ENCODE measurements at places on chromosomes 7 and 10.

GRCh38 chr7:159091041-159091440 is 53.6 kb downstream of the VIPR2 start:
- DNase-seq, result no peak

DNA sequence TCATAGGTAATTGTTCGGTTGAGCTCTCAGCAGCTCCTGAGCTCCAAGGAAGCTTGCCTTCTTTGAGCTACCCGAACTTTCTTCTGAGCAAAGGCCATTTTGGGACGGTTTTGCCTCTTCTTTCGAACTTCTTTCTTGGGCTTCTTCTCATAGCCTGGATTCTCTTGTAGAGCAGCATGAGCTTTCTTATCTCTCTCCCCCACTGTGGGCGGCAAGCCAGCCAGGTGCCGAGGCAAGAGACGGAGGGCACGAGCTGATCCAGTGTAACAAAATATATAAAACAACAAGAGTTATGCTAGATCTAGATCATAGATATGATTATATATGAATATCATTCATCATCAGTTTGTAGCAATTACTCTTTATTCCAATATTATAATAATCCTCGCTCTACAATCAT is 16.5 kb upstream of the KNDC1 start:
- no peak for DNase-seq

DNA sequence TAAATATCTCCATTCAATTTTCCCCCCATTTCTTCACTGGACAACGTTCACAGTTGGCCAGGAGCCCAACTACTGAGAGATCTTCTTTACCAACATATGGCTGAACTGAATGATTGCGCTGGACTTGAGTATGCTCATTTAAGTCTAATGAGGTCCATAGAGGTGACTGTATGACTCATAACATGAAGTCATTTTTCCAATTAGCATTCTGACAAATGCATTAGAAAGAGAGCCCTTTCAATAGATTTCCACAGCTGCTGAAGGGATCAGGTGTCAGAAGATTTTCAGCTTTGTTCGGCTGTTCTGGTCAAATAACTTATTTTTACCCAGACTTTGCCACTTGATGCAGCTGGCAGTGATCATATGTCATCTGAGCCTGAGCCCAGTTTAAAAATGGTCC is 438.0 kb downstream of the ETV1 start:
- DNase-seq, result no peak

DNA sequence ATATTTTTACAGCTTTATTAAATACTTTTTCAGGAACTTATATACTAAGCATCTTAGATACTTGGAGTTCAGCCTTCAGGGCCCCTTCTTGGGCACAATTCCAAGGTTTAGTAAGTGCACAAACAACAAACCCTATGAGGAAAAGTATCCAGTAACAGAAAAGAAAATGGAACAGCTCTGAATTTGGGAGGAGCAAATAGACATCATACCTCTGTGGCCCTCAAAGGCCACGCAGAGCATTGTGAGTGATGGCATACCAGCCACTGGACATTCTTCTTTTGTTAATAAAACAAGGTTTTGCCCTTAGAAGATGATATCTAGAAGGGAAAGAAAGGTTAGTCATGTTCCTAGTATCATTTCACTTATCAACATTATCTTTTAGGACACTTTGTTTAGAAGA is 46.0 kb downstream of the ST7 start:
- DNase-seq, result no peak

DNA sequence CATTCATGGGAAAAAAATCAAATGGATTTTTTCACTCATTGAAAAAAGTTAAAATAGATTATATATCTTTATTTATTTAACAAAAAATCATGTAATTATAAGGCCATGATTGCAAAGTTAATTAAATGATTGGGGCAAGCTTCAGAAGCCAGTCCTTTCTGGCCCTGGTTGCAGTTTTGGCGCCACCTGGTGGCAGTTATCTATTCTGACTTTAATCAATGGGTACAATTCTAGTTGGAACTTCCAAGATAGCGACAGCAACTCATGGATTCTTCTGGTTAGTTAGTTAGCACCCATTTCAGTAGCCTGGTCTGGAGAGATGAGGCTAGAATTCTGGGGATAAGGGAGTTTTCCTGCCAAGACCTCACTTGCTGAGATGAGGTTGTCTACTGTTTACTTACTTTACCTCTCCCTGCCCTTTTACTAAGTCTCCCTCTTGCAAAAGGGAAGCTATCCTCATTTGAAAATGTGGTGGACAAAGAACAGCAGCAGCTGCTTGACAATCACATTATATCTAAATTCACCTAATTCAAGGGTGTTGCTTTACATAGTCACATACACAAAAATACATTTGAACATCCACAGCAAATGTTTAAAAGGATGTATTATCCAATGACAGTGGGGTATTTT is 42.3 kb downstream of the NOC3L start:
- DNase-seq, result peak; percentile 79

- DNase-seq, result no peak
These were observed 166.9 kb upstream of the BMPER start for GRCh38 chr7:33738260-33738935.

DNA sequence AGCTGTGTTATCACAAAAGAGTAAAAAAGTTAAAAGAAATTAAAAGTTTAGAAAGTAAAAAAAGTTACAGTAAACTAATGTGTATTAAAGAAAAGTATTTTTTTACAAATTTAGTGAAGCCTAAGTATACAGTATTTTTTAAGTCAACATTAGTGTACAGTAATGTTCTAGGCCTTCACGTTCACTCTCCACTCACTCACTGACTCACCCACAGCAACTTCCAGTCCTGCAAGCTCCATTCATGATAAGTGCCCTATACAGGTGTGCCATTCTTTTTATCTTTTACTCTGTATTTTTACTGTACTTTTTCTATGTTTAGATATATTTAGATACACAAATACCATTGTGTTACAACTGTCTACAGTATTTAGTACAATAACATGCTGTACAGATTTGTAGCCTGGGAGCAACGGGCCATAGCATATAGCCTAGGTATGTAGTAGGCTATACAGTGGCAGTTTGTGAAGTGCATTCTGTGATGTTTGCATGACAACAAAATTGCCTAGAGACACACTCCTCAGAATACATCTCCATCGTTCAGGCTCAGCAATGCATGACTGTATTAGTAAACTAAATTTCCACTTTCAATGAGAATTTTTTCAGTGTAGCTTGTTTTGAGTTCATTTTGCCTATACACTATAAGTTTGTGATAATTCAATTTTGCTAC is 539.9 kb upstream of the C7orf33 start:
- DNase-seq, result no peak

DNA sequence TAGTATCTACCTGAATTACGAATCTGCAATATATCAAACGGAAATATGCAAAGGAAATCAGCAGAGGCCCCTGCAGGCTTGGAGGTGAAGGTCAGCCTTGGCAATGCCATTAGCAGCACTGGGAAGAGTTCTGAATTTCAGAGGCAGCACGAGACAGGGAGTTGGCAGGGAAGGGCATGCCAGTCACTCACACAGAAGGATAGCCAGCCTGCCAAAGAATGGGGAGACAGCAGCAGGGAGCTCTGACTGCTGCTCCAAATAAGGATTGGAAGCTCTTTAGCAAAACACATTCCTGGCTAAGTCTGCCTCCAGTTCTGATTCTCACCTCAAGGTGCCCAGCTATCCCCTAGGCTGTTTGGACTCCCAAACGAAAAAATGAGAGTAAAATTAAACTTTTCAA is 188.0 kb downstream of the PDE1C start:
- DNase-seq, result peak; percentile 76

- DNase-seq, result peak; percentile 63
These were observed 65.9 kb downstream of the DGKB start for GRCh38 chr7:14836571-14837189.

GRCh38 chr7:87354749-87355148 is 9.3 kb downstream of the CROT start:
- no peak for DNase-seq

DNA sequence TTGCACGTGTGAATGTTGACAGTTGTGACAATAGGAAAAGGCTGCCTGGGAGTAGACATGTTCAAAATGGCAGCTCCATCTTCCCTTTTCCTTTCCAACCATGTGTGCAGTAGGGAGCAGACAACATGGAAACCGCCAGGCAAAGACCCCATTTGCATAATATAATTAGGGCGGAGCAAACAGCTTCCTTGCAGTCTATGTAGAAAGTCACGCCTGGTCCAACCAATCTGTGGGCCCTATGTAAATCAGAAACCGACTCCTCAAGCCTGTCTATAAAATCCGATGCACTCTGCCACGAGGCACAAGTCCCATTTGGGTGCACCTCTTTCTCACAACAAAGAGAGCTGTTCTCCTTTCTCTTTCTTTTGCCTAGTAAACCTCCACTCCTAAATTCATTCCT is 19.6 kb downstream of the NEBL start:
- DNase-seq, result no peak

GRCh38 chr10:132564249-132564605 is 26.6 kb downstream of the INPP5A start:
- DNase-seq, result peak; percentile 25

DNA sequence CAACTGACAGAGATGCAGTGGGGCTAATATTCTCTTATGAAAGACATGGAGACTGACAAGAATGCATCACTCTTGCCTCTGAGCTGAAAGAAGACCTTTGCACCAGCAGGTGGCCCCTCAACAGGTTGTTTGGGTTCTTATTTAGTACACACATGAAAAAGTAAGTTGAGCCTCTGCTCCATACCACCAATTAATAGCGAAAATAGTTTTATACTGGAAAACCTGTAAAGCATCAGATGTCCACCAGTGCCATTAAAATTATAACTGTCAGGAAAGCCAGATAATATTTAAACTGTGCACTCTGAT is 26.3 kb upstream of the FAM13C start:
- DNase-seq, result no peak

- peak; percentile 17 for DNase-seq
These were observed 6.0 kb downstream of the CLDN15 start for GRCh38 chr7:101231644-101232043.

DNA sequence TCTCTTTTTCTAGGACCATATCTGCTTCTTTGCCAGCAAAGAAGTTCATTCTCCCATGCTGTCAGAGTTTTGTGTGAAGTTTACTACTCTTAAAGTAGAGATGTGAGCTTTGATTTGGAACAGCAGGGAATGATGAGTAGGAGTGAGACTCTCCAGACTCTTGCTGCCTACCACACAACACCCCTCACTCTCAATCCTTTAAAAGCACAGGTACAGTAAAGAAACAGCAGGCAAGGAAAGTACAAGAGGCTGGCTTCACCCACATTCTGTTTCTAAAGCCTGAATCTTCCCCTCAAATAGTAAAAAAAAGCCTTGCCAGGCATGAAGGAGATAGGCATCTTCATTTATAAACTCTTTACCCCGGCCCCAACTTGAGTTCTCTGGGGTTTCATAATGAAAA is 97.3 kb downstream of the ARMH3 start:
- DNase-seq, result no peak

DNA sequence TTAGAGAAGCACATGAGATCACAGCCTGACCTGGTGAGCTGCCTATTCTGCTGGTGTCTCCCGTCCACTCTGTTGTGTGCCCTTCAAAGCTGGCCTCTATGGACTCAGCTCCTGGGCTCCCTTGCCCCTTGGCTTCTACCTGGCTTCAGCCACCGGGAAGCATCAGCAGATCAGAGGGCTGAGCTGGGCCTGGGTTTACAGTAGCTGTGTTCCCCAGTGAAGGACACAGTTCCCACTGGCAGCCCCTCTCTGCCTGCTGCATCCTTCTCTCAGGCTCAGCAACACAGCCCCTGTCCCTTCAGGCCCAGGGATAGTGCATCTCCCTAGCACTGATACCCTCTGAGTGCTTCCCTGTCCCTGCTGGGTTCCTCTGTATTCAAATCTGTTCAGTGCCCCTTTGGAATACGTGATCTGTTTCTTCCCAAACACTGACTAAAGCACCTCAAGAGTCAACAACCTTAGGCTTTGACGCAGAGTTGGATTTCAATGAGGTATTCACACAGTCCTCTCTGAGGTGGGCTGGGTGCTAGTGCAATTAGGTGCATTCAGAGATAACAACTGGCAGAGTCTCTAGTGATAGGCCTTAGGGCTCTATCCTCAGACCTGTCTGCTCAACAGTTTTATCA is 109.8 kb downstream of the GRID1 start:
- DNase-seq, result no peak

DNA sequence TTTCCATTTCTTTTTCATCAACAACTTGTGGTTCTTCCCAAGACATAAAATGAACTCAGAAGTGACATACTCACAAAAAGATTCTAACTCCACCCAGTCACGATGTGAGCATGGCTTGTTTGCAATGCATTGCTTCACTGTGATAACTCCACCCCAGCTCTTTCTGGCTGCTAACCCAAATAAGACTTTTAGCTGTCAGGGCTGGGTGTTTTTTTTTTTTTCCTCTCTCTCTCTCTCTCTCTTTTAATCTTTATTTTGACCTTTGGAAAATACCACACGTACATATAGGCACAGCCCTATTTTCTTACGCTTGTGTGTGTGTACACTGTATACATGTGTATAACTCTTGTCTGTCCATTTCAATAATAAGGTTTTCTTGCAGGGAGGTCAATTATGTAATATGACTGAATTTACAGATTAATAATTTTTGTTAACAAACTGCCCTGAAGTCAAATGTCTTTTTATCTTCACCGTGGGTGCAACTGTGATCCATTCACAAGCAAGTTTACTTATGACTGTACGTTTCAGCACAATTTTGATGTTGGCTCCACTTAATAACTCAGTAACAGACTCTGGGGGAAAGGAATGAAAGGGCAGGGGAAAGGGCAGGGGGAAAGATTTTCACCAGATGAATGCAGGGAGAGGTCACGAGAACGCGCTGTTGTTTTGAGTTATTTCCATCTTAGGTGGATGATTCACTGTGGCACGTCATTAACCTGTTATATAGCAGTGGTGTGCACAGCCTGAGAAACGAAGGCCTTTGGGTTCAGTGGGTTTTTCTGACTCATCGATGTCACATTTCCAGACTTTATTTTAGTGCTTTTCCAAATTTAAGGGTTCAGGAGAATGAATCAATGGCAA is 49.1 kb downstream of the APBB1IP start:
- peak; percentile 39 for DNase-seq

DNA sequence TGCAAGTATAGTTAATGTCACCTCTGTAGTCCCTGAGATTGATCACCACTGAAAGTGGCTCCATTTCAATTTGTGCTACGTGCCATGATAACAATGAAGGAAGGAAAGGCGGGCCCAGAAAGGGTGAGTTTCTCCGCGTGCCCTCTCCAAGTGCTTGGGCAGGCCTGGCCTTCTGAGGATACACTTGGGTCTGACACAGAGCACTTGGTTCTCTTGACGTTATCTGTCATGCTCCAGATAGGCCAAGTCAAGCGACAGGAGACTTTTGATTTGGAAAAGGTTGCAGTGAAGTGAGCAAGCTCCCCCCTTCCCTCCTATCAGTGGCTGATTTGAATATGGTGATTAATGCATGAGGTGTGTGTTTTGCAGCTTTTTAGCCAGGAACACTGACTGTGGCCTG is 160.9 kb upstream of the INSYN2A start:
- no peak for DNase-seq
